Upper lobe of left lung (tissue), 6 donors: ENCODE measurements at places on chromosomes 4 and X. TPM values are rescaled to one million over a fixed set of nuclear protein-coding genes. Genes with fewer than 3 reads are reported as not detected.

DNA sequence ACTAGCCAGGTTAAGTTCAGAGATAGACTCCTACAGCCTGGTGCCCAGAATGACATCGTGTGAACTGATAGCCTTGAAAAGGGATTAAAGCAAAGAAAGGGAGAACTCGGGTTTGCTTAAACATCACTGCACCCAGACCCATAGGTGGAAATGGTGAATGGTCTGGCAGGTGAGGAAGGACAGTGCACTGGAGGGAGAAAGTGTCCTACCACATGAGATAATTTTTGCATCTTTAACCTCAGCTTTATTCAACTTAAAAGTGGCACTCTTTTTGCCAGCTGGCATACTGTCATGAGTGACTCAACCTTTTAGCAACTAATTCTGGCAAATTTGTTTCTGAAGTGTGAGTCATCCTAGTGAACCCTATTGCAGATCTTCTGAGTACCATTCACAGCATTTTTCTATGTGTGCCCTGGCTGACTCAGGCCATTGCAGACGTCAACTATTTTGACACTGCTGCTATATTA is 53.0 kb upstream of the DAPP1 start:
- no peaks in the 10 kb centered on the region for H3K4me1 ChIP-seq
- no peak overlapping the region for H3K4me3 ChIP-seq
- no peaks in the 10 kb centered on the region for H3K36me3 ChIP-seq
- peak; percentile 44 for DNase-seq
- H3K27me3 ChIP-seq, result no peaks in the 10 kb centered on the region
- no peak overlapping the region for H3K27ac ChIP-seq

DNA sequence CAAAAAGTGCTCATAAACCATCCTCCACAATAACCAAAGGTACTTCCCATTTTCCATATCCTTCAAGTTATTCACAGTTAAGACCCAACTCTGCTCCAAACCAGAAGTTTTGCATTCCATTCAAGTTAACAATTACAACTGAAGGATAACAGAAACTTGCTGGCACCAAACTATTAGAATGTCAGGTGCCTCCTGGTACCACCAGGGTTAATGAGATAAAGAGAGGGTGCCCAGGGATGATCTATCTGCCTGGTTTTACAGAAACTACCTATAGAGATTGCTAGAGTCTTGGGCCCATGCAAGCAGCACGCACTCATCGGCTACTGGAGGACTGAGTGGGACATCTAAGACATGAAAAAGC is 114.6 kb downstream of the RBM47 start:
- peaks cover 4% of the 10 kb centered on the region for H3K4me1 ChIP-seq
- H3K27me3 ChIP-seq, result no peaks in the 10 kb centered on the region

- H3K36me3 ChIP-seq, result no peaks in the 10 kb centered on the region
- no peaks in the 10 kb centered on the region for H3K27me3 ChIP-seq
- H3K4me1 ChIP-seq, result peaks cover 32% of the 10 kb centered on the region
- no peak for DNase-seq
- H3K4me3 ChIP-seq, result no peak overlapping the region
Measured at GRCh38 chr4:25925486-25926201, 11.6 kb downstream of the SMIM20 start.

- H3K36me3 ChIP-seq, result no peaks in the 10 kb centered on the region
- DNase-seq, result no peak
- no peaks in the 10 kb centered on the region for H3K27me3 ChIP-seq
- no peaks in the 10 kb centered on the region for H3K4me1 ChIP-seq
- H3K4me3 ChIP-seq, result no peak overlapping the region
Measured at GRCh38 chrX:16304751-16305150, 137.5 kb downstream of the MAGEB17 start.

GRCh38 chrX:9443327-9443726 is 21.5 kb upstream of the TBL1X start:
- no peak overlapping the region for H3K4me3 ChIP-seq
- no peaks in the 10 kb centered on the region for H3K4me1 ChIP-seq
- DNase-seq, result no peak
- no peak overlapping the region for H3K27ac ChIP-seq
- H3K36me3 ChIP-seq, result no peaks in the 10 kb centered on the region
- no peaks in the 10 kb centered on the region for H3K27me3 ChIP-seq

DNA sequence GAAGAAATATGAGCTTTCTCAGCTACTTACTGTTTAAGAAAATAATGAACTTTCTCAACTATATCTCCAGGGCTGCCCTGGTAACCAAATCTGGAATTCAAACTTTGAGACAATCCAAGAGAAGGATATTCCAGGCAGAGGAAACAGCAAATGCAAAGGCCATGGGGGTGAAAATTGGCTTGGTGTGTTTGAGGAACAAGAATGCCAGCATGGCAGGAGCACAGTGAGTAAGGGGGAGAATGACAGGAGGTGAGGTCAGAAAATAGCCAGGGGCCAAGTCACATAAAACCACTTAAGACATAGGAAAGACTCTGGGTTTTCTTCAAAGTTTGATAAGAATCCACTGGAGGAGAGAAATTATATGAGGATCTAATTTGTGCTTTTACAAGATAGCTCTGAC is 27.2 kb upstream of the BTC start:
- no peaks in the 10 kb centered on the region for H3K4me1 ChIP-seq
- no peak overlapping the region for H3K4me3 ChIP-seq

DNA sequence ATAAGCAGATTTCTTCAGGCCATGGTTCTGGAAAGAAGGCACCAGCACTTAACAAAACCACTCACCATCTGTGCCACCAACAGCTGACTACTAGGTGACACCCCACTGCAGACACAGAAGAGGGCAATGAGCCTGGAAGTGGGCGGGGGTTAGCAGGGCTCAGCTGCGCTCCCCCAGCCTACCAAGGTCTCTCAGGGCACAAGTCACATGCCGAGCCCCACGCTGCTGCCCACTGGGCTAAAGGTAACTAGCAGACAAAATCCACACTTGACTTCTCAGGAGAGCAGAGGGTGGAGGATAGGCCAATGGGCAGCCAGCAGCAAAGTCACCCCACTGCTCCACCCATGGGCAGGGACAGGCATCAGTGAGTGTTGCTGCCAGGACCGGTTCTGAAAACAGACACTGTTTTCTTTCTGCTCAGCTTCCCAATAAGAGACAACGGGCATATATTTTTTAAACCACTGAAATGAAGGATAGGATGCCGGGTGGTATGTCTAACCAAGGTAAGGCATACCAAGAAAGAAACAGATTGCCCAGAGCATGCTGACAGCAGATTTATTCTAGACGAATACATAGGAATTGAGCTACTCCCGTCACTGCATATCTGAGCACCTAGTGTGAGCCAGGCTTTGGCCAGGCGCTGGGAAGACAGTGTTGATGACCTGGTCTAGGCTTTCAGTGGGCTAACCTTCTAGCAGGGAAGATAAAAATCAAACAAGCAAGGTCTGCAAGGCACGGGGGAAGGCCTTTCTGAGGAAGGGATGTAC is 20.1 kb downstream of the ACSL1 start:
- H3K27ac ChIP-seq, result peak overlapping the region; percentile 85
- peak; percentile 52 for DNase-seq
- H3K4me1 ChIP-seq, result peaks cover 31% of the 10 kb centered on the region
- H3K4me3 ChIP-seq, result peak overlapping the region; percentile 43
- no peaks in the 10 kb centered on the region for H3K27me3 ChIP-seq
- H3K36me3 ChIP-seq, result peaks cover 18% of the 10 kb centered on the region

DNA sequence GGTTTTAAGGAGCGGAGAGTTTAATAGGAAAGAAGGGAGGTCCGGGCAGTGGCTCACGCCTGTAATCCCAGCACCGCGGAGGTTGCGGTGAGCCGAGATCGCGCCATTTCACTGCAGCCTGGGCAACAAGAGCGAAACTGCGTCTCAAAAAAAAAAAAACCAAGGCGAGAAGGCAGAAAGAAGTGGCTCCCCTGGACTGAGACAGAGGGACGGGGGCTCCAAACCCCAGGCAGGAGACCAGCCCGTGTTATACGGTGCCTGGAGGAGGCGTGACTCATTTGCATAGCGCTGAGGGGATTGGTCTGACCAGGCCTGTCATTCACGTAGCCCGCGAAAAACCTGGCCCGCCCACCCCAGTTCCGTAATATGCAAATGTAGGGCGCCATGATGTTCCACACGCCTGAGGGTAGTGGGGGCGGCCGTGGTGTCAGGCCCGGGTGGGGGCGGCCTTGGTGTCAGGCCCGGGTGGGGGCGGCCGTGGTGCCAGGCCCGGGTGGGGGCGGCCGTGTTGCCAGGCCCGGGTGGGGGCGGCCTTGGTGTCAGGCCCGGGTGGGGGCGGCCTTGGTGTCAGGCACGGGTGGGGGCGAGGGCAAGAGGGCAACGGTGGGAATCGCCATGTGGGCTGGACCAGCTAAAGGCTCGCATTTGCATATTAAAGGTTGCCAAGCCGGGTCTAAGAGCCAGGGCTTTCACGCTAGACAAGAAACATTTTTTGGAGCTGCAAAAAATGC is 2.1 kb downstream of the PLCXD1 start:
- peaks cover 11% of the 10 kb centered on the region for H3K4me1 ChIP-seq
- H3K27me3 ChIP-seq, result no peaks in the 10 kb centered on the region
- H3K4me3 ChIP-seq, result peak overlapping the region; percentile 46
- DNase-seq, result peak; percentile 87
- peak overlapping the region; percentile 57 for H3K27ac ChIP-seq
- no peaks in the 10 kb centered on the region for H3K36me3 ChIP-seq

DNA sequence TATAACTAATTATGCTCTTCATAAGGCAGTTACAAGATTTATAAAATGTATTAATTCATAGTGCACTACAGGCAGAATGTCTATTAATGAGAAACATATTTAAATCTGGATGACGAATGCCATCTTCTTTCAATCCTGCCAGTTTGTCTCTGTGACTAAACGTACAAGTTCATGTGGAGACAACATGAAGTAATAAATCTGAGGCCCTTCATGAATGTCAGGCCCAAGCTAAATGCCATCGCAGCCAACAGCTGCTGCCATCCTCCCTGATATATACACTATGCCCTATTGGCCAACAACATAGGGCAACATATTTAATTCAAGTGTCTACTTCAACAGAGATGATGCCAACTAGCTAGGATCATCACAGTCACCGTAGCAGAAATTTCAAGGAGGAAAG is 43.7 kb downstream of the TSPAN5 start:
- no peak overlapping the region for H3K27ac ChIP-seq
- peaks cover 4% of the 10 kb centered on the region for H3K4me1 ChIP-seq
- no peak for DNase-seq

GRCh38 chr4:168853770-168854169 is 156.3 kb downstream of the CBR4 start:
- no peaks in the 10 kb centered on the region for H3K27me3 ChIP-seq
- H3K4me3 ChIP-seq, result no peak overlapping the region
- no peak for DNase-seq
- H3K27ac ChIP-seq, result peak overlapping the region; percentile 12
- H3K36me3 ChIP-seq, result no peaks in the 10 kb centered on the region
- H3K4me1 ChIP-seq, result peaks cover 10% of the 10 kb centered on the region

DNA sequence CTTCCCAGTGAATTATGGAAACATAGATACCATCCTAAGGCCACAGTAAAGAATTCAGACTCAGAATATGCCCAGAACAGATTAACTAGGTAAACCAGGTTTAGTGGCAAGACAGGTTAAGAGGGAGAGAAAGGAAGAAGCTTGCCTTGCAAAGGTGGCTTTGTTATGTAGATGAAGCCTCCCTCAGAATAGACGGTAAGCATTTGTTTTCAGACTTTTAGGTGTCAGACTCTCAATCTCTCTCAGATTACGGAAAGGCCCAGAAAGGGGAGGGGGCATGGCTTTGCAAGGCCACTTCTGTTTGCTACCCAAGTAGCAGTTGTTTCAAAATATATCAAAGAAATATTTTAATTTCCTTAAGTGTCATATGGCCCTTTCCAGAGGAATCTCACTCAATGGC is 457.1 kb upstream of the BOD1L1 start:
- no peak overlapping the region for H3K27ac ChIP-seq
- no peaks in the 10 kb centered on the region for H3K27me3 ChIP-seq
- no peaks in the 10 kb centered on the region for H3K4me1 ChIP-seq
- H3K36me3 ChIP-seq, result no peaks in the 10 kb centered on the region

DNA sequence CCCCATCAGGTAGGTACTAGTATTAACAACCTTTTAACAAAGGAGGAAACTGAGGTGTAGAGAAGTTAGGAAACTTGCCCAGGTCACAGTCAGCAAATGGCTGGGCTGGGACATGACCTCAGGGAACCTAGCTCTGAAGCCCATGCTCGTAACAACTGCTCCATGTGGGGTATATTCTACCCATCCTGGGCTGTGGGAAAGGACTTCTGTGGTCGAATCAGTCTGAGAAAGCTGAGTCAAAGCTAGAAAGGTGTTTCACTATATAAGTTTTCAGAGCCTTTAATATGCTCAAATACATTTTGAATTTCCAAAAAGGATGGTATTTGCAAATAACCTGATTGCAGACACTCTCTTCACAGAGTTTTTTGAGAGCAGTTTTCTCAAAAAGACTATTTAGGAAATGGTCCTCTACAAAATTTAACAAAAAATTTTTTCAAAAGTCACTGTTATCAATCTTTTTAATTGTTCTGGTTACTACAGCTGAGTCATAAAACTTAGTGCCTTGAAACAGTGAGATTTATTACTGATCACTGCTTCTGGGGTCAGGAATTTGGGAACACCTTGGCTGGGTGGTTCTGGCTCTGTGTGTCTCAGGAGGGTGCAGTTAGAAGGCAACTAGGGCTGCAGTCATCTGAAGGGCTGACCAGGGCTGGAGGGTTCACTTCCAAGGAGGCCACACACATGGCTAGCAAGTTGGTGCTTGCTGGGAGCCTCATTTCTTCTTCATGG is 53.6 kb downstream of the NSG1 start:
- DNase-seq, result no peak
- H3K4me1 ChIP-seq, result no peaks in the 10 kb centered on the region
- H3K27me3 ChIP-seq, result no peaks in the 10 kb centered on the region
- H3K36me3 ChIP-seq, result peaks cover 17% of the 10 kb centered on the region
- H3K27ac ChIP-seq, result no peak overlapping the region

DNA sequence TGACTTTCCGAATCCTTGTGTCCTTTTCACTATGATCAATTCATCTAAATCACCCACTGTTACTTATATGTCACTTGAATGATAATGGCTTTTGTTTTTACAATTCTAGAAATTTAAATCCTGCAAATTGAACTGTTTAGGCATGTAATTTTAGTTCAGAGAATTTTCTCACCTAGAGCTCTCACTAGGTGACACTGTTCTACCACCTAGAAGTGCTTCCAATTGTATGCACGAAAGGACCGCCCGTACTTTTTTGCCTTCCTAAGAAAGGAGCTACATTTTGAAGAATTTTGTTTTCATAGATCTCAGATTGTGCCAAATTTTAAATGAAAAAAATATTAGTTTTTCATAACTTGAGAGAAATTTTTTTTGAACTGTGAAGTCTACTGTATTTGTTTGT is 481.6 kb upstream of the FSTL5 start:
- H3K4me1 ChIP-seq, result no peaks in the 10 kb centered on the region
- no peaks in the 10 kb centered on the region for H3K36me3 ChIP-seq
- no peak overlapping the region for H3K27ac ChIP-seq
- no peak overlapping the region for H3K4me3 ChIP-seq
- no peaks in the 10 kb centered on the region for H3K27me3 ChIP-seq

DNA sequence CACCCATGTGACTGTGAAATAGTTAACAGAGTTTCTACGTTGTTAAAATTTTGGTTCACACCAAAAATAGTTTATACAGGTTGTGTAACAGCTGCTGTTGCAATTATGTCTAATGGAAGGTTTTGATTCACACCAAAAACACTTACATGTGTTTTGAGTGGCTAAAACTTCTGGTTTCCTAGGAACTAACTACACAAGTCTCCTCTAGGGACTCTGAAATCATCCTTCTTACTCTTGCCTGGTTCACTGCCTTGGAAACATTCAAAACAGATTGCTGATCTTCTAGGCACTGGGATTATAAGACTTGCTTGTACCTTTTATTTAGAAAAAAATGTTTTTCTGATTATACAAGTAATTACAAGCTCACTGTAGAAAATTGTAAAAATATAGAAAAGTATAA is 14.9 kb upstream of the MORC4 start:
- DNase-seq, result no peak
- H3K4me1 ChIP-seq, result no peaks in the 10 kb centered on the region
- H3K4me3 ChIP-seq, result no peak overlapping the region

ODAM gene
- total RNA-seq, result 1.1 TPM

CABS1 gene
- total RNA-seq, result not detected

CPLX1 gene
- 2.2 TPM for total RNA-seq

KLB gene
- total RNA-seq, result 1.5 TPM
